Kasumi-1 (cell line): ENCODE measurements at places on chromosomes 2 and 18.

- no peak for DNase-seq
Measured at GRCh38 chr2:159146996-159147666, 139.4 kb downstream of the WDSUB1 start.

GRCh38 chr2:47422560-47422959 is 19.6 kb downstream of the MSH2 start:
- DNase-seq: no peak

DNA sequence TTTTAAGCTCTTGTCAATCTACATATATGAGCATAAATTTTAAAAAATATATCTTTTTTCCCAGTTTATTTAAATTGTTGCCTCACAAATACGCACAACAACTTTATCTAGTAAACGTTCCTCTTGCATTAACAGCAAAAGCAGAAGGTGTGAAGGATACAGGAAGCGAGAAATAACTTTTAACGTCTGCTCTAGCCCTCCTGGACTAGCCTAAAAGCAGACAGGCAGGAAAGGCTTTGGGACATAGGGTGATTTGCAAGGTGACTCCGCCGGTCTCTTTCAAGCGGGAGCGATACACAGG is 434 bp upstream of the DUSP19 start:
- DNase-seq: no peak

GRCh38 chr2:209519271-209519670 is 95.4 kb downstream of the MAP2 start:
- no peak for DNase-seq

- DNase-seq: no peak
Measured at GRCh38 chr2:603427-603826, 73.8 kb downstream of the TMEM18 start.

- DNase-seq: no peak
Measured at GRCh38 chr2:233311241-233311926, 3.8 kb downstream of the SAG start.

DNA sequence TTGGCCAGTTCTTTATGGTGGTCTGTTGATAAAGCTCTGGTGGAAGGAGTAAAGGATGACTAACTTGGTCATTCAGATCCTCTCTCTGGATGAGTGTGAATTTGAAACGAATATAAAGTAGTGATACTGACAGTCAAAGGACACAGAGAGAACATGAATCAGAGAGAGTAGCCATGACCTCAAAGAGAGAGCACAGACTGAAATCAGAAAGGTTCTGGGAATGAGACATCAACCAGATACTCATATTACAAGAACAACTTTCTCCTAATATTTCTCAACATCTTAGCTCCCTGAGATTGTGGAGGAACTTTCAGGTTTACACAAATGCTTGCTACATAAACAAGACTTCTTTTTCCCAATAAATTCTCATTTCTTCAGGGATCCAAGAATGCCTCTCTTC is 849.1 kb upstream of the CHAC2 start:
- no peak for DNase-seq

DNA sequence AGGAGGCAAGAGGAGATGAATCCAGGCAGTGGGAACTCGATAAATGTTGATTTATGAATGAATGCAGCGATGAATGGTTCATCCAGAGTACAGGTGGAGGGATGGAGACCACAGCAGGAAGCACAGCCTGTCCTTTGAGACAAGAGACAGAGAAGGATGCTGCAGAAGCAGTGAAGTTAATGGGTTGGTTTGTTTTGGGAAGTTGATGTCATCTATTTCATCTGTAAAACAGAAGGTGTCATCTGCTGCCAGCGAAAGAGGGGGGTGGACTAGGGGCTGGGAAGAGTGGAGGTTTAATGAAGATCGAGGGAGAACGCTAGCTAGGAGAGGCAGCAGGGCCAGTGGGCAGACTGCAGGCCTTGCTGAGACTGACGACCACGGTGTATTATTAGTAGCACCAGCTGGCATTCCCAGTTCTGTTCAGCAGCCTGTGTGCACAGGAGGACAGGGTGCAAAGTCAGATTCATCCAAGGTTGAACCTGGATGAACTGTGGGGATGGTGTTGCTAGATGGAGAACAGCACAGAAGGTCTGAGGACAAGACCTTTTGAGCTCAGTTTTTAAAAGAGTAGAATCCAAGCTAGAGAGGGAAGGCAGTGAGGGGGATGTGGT is 120.3 kb upstream of the CAPN13 start:
- no peak for DNase-seq

GRCh38 chr2:42755191-42755880 is 8.6 kb downstream of the OXER1 start:
- peak; percentile 6 for DNase-seq

DNA sequence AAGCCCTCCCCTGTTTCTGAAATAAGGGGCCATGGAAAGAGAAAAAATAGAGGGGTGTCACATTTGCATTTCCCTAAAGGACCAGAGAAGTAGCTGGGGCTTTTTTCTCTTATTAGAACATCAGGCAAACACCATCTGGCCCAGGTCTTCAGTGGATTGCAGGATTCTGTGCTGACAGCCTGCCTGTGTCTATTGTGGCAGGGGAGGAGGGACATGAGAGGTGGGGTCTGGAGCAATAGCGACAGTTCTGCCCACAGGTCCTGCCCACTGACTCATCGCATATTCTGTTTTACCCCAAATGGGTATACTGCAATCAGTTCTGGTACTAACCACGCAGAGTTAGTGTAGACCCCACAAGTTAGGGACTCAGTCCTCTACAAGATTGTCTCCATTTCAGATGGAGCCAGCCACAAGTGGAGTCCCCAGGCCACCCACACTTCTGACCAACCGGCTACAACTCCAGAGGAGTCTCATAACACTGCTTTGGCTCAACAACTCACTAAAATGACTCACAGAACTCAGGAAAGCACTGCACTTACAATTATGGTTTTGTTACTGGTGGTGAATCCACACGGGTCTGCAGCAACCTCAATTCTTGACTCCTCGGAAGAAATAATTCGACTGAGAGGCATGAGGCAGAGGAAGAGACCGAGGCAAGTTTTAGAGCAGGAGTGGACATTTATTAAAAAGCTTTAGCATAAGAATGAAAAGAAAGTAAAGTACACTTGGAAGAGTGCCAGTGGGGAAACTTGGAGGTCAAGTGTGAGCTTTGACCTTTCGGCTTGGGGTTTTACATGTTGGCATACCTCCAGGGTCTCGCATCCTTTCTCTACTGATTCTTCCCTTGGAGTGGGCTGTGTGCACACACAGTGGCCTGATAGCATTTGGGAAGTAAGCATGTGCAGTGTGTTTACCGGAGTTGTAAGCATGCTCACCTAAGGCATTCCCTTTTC is 146.4 kb upstream of the SPATS2L start:
- no peak for DNase-seq

- no peak for DNase-seq
Measured at GRCh38 chr18:69469444-69469919, 68.8 kb downstream of the DOK6 start.

GRCh38 chr2:202030691-202031090 is 3.0 kb upstream of the FZD7 start:
- DNase-seq: no peak

- no peak for DNase-seq
Measured at GRCh38 chr2:7109533-7109885, 192.3 kb downstream of the RNF144A start.

GRCh38 chr2:57376985-57377384 is 669.6 kb upstream of the VRK2 start:
- DNase-seq: peak; percentile 68

GRCh38 chr2:7971248-7971647 is 710.6 kb upstream of the ID2 start:
- no peak for DNase-seq
